Activated CD4-positive, alpha-beta T cell treated with anti-CD3 and anti-CD28 coated beads, Interleukin-2, amount 50 U/mL, for 16 hours (primary cell): ENCODE measurements at places on chromosomes 5 and 9.

- no peak for DNase-seq
These were observed 182.4 kb upstream of the ATP10B start for GRCh38 chr5:161034451-161034850.

GRCh38 chr9:134399435-134400056, 73.3 kb downstream of the RXRA start:
- DNase-seq = peak; percentile 28

DNA sequence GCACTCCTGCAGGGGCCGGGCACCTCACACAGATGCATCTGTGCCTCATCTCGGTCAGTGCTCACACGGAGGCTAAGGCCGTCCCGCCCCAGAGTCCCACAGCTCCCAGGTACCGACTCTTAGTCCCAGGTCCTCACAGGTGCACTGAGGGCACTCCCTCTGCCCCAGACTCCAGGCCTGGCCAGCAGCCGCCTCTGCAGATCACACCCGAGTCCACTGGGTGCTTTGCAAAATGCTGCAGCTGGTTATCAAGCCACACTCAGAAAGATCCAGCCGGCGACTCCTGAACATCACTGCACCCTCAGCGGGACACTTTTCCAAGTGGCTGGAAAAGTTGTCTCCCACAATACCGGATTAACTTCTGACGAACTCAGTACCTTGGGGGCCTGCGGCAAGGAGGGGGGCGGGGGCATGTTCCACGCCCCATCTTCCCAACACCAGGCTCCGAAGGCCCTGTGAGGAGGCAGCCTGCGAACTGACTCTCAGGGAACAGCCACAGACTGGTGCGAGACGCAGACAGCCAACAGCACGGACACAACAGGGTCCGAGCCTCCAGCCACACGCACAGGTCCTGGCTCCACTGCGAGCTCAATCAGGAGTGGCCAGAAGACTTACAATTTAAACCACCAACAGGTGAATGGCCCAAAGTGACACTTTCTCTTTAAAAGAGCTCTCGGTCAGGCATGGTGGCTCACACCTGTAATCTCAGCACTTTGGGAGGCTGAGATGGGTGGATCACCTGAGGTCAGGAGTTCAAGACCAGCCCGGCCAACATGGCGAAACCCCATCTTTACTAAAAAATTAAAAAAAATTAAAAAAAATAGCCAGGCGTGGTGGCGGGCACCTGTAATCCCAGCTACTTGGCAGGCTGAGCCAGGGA, 4.0 kb downstream of the BRD3 start:
- no peak for DNase-seq

- DNase-seq = peak; percentile 5
These were observed 203.8 kb downstream of the SNCAIP start for GRCh38 chr5:122515709-122516431.

DNA sequence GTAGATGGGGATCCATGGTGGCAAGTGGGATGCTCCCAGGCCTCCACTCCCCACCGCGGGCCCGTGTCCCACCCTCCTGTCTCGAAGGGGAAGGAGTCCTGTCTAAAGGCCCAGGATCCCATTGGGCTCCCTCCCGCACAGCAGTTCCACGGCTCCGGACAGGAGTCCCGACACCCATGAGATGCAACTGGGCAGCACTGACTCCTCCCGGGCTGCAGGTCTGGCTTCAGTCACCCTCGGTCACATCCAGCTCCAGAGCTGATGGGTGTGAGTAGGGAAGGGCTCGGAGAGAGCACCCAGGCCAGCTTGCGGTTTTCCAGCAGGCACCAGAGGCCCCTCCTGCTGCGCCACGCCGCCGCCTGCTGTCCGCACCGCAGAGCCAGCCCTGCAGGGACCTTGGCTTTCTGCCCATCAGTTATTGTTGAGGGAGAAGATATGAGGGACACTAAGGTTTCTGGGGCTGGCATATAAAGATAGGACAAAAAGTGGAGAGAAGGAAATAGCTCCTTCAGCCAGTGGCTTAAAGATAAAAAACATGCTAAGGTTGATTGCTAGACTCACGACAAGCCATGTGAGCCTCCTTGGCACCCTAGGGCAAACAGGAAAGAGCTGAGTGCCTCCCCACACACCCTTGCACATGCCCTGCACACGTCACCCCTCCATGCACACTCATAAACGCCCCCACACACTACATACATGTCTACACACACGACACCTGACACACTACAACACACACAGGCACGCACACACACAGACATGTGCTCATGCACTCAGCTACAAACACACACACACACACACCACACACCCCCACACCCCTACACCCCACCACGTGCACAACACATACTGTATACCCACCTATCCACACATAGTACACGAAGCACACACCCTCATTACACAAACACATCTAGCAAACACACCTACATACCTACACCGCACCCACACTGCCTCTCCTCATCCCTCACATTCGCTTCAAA, 79.0 kb downstream of the AK8 start:
- DNase-seq = no peak

DNA sequence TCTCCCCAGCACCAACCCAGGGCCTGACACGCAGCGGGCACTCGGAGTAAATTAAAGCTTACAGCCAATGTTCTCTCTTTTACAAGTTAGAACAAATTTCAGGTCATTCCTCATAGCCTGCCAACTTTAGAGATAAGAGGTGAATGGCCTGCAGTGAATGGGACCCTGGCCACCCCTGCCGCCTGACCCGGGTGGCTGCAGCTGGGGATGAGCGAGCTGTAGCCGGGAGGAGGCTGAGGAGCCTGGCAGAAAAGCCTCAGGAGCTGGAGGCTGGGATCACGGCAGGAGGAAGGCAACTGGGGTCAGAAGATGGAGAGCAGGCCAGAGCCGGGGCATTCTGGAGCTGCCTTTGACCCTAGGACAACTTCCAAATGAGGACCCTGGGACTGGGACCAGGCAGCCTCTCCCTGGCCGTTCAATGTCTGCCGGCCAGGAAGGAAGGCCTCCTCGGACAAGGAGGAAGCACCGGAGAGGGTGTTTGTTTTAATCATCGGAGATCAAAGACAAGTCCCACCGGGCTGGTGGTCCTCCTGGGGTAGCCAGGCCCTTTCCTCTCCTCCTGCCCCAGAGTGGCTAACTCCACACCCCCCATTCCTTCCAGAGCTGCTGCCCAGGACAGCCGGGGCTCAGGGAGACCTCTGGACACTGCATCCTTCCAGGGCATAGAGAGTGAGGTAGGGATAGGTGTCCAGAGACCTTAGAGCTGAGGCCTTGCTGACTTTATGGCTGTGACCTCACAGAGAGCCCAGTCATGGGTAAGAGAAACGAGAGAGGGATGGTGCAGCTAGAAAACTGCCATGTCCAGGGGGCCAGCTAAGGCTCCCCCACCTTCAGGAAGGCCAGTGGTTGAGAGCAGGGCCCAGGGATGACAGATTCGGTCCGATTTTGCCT, 87.3 kb upstream of the LMX1B start:
- no peak for DNase-seq

DNA sequence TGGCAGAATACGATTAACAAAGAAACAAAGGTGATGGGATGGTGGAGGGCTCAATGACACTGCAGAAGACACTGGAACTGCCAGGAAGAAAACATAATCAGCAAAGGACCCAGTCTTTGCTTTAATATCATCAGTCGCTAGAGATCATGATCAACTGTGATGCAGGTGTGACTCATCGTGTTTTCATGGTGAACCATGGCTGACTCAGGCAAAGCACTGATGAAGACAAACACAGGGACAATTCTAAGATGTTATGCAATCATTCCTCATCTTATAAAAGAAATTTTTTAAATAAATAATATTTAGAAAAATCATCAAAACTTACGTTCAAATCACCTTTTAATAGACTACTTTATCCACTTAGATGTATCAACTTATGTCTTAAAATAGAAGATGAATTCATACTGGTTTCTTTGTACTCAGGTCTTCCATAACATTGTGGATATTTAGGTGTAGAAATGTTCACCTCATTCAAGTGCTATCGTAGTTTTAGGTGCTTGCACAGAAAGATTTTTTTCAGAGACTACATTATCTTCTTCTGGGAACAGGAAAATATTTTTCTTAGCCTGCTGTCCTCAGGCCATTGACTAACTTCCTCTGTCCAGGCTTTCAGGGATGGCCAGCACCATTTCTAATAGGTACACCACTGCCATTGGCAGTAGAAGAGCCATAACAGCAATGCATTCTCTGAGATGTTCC, 673.4 kb upstream of the MEF2C start:
- DNase-seq = no peak
